ENCODE measurements at places on chromosomes 4 and X.

- no peak for DNase-seq
Observed at GRCh38 chrX:115642311-115642710, 81.3 kb downstream of the PLS3 start.

GRCh38 chr4:8328866-8329559, 59.5 kb downstream of the HTRA3 start:
- DNase-seq: no peak

DNA sequence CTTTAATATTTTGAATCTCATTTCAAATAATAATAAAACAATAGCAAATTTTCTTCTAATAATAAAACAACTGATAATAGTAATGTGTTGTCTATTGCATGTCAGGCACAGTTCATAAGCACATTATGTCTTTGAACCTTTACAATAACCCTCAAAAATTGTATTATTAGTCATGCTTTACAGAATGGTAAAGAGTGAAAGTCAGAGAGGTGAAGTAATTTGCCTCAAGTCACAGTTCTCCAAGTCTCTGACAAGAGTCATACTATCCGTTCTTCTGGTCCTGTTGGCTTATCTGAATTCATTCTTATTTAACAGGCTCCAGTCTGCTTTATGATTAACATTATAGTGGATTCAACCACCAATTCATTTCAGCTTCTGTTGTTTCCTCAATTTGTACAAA, 313.0 kb downstream of the AFF2 start:
- no peak for DNase-seq

- DNase-seq: peak; percentile 16
Observed at GRCh38 chr4:95289028-95289634, 259.6 kb downstream of the UNC5C start.

DNA sequence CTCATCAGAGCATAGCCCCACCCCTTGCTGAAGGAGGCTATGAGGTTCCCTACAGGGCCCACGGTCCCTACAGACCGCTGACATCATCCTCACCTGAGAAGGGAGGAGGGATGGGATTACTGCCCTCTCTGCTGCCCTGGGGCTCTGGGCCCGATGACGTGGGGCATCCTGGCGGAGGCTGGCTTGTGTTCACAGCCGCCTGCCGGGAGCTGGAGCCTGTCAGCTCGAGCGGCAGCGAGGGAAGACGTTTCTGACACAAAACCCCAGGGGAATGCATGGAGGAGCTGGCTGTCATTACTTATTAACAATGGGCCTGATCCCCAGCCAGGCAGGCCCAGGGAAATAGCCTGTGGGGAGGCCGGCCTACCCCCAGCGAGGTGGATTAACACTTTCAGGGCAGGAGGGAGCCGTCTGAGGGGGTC, 106.6 kb upstream of the ATP6AP2 start:
- DNase-seq: peak; percentile 4

GRCh38 chr4:10808591-10808990, 124.0 kb upstream of the CLNK start:
- peak; percentile 68 for DNase-seq

DNA sequence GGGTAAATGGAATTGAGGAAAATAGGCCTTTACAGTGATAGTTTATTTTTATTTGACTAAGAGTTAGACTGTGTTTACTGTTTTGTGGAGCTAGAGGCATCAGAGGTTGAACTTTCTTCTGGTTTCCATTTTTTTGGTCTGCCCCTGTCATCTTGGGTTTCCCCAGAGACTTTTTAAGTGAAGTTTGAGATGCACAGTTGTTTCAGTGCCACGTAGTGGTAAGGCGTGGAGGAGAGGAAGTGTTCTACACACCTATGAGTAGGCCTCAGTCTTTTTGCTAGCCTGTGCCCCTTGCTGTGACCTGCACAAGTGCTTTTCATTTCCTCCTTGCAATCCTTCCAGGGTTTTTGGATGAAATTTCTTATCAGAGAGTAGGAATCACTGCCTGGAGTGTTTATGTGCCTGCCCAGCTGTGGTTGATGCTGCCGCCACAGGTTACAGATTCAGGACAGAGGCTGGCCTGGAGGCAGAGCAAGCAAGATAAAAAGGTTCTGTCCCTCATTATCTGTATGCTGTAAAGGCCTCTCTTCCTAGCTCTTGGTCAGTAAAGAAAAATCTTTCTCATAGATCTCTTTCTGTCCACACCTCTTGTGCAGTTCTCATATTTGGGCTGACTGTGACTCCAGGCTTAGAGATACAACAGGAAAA, 12.5 kb upstream of the HSFX4 start:
- peak; percentile 1 for DNase-seq

- DNase-seq: no peak
Observed at GRCh38 chr4:123476089-123476488, 79.5 kb downstream of the SPRY1 start.

GRCh38 chr4:169314906-169315305, 44.1 kb upstream of the SH3RF1 start:
- DNase-seq: peak; percentile 70

GRCh38 chrX:149259241-149259640, 245.9 kb downstream of the IDS start:
- DNase-seq: no peak

GRCh38 chrX:50942471-50942870, 31.9 kb downstream of the BMP15 start:
- no peak for DNase-seq

- DNase-seq: peak; percentile 86
Observed at GRCh38 chr4:54226404-54227255, 2.5 kb upstream of the PDGFRA start.

DNA sequence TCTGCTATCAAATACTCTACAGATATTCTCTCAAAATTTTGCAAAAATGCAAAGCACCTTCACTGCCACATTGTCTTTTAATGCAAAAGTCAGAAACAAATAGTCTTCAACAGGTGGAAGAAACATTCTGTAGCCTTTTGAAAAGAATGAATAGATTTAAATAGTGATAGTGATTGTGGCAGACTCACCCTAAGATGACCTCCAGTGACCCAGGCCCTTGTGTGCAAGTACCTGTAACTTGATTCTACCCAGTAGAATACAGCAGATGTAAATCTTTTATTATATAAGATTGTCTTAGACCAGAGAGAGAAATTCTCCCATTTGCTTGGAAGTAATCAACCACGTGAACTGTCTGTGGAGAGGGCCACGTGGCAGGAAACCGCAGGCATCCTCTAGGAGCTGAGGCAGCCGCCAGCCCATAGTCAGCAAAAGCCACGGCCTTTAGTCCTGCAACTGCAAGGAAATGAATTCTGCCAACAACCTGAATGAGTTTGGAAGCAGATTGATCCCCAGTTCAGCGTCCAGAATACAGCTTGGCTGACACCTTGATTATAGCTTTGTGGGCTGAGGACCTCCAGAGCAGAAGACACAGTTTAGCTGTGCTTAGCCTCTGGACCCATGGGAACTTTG, 272.5 kb downstream of the ARHGAP10 start:
- no peak for DNase-seq

DNA sequence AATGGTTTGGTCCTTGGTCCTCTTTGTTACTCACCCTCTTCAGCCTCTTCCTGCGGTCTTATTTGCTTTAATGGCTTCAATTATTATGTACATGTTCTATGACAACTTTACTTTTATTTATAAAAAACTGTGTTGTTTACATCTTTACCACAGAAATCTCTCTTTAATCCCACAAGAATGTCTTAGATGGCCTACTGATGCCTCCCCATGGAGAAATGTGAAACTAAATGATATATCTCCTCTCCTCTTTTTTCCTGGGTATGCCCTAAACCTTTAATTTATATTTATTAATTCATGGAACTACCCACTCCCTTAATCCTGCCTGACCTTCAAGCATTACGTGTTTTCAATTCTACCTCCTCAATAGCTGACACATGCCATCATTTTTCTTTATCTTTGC, 573.2 kb downstream of the CENPC start:
- DNase-seq: no peak

GRCh38 chr4:102322736-102323135, 22.5 kb downstream of the SLC39A8 start:
- DNase-seq: no peak

GRCh38 chrX:50111742-50112141, 89.1 kb downstream of the AKAP4 start:
- DNase-seq: no peak

- DNase-seq: no peak
Observed at GRCh38 chr4:139800082-139800481, 134.5 kb downstream of the MGST2 start.

- no peak for DNase-seq
Observed at GRCh38 chrX:100363896-100364295, 46.2 kb downstream of the PCDH19 start.

- peak; percentile 62 for DNase-seq
Observed at GRCh38 chr4:74364652-74365491, at the start of gene EREG. EREG (plus strand) TSS chr4:74365145; CDS start chr4:74365309, 164 bp downstream.

DNA sequence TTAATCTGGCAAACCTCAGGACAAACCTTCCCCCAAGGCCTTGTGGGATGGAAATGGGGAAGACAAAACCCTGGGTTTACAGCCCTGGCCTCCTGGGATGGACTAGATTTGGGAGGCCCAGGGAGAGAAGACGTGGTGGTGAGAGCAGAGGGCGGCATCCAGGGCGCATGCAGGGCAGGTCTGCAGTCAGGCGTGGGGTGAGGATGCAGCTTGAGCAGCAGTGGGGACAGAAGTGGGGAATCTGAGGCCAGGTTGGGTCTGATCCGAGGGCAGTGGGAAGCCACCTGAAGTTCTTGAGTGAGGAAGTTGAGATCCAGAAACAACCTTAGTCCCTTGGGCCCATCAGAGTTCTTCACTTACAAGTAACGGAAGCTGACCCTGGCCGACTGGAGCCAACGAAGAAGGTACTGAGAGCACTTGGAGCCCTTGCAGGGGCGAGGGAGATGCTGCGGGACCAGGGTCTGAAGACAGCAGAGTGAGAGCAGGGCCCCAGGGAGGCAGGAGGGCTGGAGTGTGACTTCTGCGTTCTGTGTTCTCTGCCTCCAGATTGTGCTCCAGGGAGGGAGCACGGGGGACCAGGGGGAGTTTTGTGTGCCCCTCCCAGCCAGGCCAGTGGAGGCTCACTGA, 42.0 kb upstream of the GPR78 start:
- DNase-seq: no peak

GRCh38 chrX:8504451-8504850, 39.8 kb downstream of the VCX3B start:
- DNase-seq: peak; percentile 13

DNA sequence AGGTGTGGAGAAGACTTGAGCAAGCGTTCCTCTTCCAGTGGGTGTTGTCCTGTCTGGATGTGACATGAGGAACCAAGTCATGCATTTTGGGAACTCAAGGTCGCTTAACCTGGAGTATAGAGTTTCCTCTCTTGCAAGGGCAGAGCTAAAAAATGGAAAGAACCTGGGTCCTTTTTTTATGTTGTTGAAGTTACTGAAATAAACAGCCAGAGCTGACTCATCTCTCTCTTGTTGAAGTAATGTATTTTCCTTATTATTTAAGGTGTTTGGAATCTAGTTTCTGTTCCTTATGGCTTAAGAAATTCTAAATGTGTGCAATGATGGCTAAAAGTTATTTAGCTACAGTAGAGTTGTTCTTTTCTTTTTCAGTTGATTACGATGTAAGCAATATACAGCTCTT, 314.5 kb downstream of the CAMK2D start:
- DNase-seq: no peak

DNA sequence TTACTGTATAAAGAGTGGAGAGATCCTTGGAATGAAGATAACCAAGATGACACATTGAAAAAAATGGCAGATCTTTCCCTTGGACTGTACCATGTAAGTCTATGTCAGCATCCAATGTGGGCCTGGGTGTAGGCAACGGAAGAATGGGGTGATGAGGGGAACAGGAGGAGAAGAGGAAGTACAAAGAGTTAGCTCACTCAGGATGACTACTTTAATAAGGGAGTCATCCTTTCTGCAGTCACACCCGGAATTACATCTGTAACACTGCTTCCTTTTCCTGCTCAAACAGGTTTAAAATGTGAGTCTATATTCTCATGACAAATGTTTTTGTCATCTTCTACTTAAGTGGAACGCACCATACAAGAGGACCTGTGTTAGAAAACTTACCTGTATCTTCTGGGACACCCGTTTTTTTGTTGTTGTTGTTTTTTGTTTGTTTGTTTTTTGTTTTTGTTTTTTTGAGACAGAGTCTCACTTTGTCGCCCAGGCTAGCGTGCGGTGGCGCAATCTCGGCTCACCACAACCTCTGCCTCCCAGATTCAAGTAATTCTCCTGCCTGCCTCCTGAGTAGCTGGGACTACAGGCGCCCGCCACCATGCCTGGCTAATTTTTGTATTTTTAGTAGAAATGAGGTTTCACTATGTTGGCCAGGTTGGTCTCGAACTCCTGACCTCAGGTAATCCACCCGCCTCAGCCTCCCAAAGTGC, 18.0 kb downstream of the HPSE start:
- DNase-seq: no peak

- peak; percentile 23 for DNase-seq
Observed at GRCh38 chrX:11530621-11531020, 135.1 kb downstream of the ARHGAP6 start.

GRCh38 chr4:157270108-157270507, 49.6 kb downstream of the GRIA2 start:
- no peak for DNase-seq

- DNase-seq: no peak
Observed at GRCh38 chrX:97200454-97200853, 316.7 kb downstream of the RPA4 start.

GRCh38 chr4:109079201-109079600, 223.3 kb downstream of the COL25A1 start:
- DNase-seq: peak; percentile 52

DNA sequence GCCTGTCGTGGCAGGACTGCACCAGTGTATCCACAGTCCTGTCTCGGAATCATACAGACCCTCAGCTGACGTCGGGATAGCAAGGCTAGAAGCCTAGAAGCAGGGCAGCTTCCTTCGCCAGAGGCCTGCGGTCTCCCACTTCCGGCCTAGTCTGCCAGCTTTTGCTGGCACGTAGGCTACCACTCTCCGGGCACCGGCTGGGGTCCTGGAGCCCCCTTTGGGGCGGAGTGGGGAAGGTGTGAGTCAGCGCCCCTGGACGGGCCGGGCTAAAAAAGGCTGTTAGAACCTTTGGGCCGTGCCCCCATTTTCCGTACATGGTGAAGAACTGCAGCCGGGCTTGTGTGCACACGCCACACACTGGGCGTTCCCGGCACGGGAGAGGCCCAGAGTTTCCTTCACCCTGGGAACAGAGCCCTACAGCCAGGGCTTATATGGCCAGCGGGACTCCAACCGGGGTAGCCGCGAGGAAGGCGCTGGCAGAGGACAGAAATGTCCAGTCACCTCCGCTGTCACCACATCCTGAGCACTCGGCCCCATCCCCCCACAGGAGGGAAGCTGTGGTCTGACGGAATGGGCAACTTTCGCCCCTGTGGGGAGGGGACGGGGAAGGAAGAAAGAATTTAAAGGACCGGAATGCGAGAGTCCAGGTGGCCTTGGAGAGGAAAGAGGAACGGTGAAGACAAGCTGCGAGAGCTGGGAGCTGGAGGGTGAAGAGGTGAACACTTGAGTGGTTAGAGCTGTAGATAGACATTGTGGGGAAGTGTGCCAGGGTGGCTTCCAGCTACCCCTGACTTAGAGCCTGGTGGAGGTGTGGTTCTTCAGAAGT, 4.6 kb downstream of the MAGIX start:
- DNase-seq: peak; percentile 73

DNA sequence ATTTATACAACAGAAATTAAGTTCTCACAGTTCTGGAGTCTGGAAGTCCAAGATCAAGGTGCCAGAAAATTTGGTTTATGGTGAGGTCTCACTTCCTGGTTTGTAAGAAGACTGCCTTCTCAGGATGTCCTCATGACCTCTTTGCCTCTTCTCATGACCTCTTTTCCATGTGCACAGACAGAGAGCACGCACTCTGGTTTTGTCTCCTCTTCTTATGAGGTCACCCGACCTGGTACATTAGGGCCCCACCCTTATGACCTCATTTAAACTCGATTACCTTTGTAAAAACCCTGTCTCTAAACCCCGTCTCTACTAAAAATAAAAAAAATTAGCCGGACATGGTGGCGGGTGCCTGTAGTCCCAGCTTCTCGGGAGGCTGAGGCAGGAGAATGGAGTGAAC, 155.9 kb downstream of the KIT start:
- no peak for DNase-seq
